Muscle of leg (tissue), 16 donors: ENCODE measurements at places on chromosomes 2 and 18. TPM values are rescaled to one million over a fixed set of nuclear protein-coding genes. Genes with fewer than 3 reads are reported as not detected.

DNA sequence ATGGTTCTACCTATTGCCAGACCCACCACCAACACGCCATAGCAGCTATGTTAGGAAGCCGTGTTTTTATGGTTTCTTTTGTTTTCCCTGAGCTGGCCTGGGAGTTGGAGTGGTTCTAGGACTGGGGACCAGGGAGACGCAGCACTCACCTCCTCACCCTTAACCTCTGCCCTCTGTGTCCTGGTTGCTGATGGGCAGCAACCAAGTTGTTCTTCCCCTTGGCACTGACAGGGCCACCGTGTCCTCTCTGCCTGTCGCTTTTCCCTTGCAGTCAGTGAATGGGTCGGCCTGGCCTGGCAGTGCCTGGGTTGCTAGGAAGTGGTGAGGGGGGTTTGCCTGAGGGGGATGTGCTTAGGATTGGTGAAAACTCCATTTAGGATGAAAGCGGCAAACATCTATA is 197.1 kb upstream of the GATA6 start:
- no peak for DNase-seq

DNA sequence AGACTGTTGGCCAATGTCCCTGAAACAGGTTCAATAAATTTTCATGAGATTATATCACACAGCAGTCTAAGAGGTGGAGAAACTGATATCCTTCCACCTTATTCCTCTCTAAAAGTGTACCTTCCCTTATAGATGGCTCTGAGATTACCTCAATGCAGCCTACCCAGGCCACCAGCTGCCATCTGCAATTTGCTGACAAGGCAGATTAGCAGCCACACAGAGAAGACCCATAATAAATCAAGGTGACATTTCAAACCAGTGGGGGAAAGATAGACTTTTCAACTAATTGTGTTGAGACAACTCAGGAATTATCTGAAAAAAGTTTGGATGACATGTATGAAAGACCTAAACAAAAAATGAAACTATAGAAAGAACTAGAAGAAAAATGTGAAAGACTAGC is 43.2 kb downstream of the ZBTB7C start:
- no peak for DNase-seq

GRCh38 chr2:24579053-24579803 is 88.2 kb downstream of the NCOA1 start:
- DNase-seq = no peak

DNA sequence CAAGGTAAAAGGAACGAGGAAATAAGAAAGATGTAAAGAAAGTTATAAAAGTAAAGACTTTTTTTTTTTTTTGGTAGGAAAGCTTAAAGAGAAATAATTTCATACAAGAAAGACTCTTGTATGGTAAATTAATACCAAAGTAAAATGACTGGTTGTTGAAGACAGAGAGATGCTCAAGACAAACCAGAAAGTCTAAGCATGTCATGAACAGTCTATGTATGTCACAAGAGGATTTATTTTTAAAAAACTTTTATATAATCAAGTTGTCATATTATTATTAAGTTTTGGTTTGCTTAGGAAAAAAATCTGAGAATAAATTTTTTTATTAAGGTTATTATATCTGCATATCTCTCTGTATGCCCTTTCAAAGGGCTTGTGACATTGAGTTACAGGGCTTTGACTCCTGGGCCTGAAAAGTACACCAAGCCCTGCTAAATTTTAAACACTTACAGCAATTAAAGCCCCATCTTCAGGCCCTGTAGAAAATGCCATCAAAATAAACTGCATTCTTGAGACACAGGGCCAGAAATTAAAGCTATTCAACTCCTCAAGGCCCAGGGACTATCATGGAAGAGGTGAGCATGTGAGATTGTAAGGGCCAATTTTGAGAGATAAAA is 10.9 kb upstream of the SGPP2 start:
- DNase-seq = no peak

- DNase-seq = no peak
These were observed 201.3 kb downstream of the GCA start for GRCh38 chr2:162545254-162545653.

DNA sequence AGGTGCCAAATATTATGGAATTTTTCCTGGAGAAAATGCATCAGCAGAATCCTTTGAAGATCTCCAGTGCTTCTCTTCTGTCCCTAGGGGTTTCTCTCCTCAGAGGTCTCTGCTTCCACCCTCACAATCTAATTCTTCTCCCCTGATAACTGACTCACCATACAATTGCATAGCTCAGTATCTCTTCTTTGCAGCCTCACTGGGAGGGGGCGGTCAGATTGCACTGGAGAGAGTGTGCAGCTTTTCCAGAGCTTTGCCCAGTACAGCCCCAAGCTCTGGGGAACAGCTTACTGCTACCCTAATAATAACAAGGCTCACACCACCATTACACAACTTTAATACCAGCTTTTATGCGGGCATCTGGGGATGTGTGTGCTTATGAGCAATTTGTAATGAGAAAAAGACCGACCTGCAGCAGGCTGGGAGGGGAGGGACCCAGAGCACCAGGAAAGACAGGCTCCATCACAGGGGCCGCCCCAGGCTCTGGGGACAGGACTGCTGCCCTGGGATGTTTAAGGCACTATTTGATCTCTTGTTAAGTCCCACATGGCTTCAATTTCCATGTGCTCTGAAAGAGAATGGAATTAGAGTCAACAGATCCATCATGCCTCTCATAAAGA is 276.6 kb upstream of the SIX2 start:
- DNase-seq = no peak

SKA1 gene
- polyA plus RNA-seq = 4.5 TPM

DTNB gene
- polyA plus RNA-seq = 5.3 TPM

DRC1 gene
- polyA plus RNA-seq = 0.28 TPM
